ENCODE measurements at places on chromosomes 5 and 9. TPM values are rescaled to one million over a fixed set of nuclear protein-coding genes. Genes with fewer than 3 reads are reported as not detected.

The SLC36A3 gene
- total RNA-seq: not detected

The LCN9 gene
- total RNA-seq: not detected

The AGXT2 gene
- total RNA-seq: not detected

The UTP15 gene
- total RNA-seq: 10.5 TPM

The AMBP gene
- 0.51 TPM for total RNA-seq

The GARIN3 gene
- not detected for total RNA-seq

The TXNDC8 gene
- not detected for total RNA-seq

The SOHLH1 gene
- total RNA-seq: not detected

The CRB2 gene
- total RNA-seq: not detected

The NUP188 gene
- 21.0 TPM for total RNA-seq

The NANS gene
- total RNA-seq: 33.4 TPM

The BRINP1 gene
- 0.54 TPM for total RNA-seq

The PCDHGA6 gene
- 6.7 TPM for total RNA-seq

The PIP5KL1 gene
- 0.48 TPM for total RNA-seq

The SPAAR gene
- 8.3 TPM for total RNA-seq

The CRHBP gene
- total RNA-seq: 0.27 TPM

The ATP10B gene
- total RNA-seq: not detected

The EFCAB9 gene
- total RNA-seq: not detected

The SPATA31C1 gene
- total RNA-seq: not detected

The KIF4B gene
- total RNA-seq: not detected

The OR1J2 gene
- total RNA-seq: not detected

The DRD1 gene
- total RNA-seq: not detected

The CAMSAP1 gene
- 18.3 TPM for total RNA-seq

The FRMD3 gene
- total RNA-seq: 93.2 TPM

The FOXD4L4 gene
- not detected for total RNA-seq

The PCDHA13 gene
- total RNA-seq: not detected

The CTNND2 gene
- 1.7 TPM for total RNA-seq

The PCDHAC2 gene
- total RNA-seq: 0.48 TPM

The TTC16 gene
- 0.48 TPM for total RNA-seq

The NME5 gene
- 4.9 TPM for total RNA-seq

The ENG gene
- 118 TPM for total RNA-seq

The EIF4E1B gene
- total RNA-seq: not detected

The ROR2 gene
- total RNA-seq: 0.43 TPM

The CXCL14 gene
- total RNA-seq: 1.3 TPM

The DEPDC1B gene
- total RNA-seq: 0.27 TPM

The LOX gene
- 3.1 TPM for total RNA-seq

The NDFIP1 gene
- 50.7 TPM for total RNA-seq

The TAF11L5 gene
- total RNA-seq: not detected

The FGF10 gene
- 1.6 TPM for total RNA-seq

The SLC25A25 gene
- total RNA-seq: 5.0 TPM

The GIN1 gene
- total RNA-seq: 16.2 TPM
